ENCODE measurements at places on chromosomes 6 and 20.

- H3K27ac ChIP-seq: peak overlapping the region; percentile 100
- no peak for DNase-seq
- H3K4me3 ChIP-seq: peak overlapping the region; percentile 96
Observed at GRCh38 chr20:45972500-45973183, 639 bp upstream of the ZNF335 start.

DNA sequence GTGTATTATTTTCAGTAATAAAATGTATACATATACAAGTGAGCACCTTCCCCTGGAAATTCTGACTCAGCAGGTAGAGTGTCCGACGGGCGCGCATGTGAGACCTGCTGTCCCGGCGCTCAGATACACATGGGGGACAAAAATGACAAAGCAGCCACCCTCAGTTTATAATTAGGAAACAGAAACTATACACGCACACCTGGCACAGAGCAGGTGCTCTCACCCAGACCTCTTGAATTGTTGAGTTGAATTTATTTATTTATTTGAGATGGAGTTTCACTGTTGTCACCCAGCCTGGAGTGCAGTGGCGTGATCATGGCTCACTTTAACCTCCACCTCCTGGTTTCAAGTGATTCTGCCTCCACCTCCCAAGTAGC is 180.4 kb downstream of the ZDHHC14 start:
- H3K27ac ChIP-seq: no peak overlapping the region
- no peak overlapping the region for H3K4me3 ChIP-seq
- no peaks in the 10 kb centered on the region for H3K27me3 ChIP-seq
- H3K36me3 ChIP-seq: no peaks in the 10 kb centered on the region
- no peak for DNase-seq

GRCh38 chr6:37314487-37315156 is 39.2 kb upstream of the RNF8 start:
- no peak overlapping the region for H3K4me3 ChIP-seq
- no peak overlapping the region for H3K27ac ChIP-seq
- no peaks in the 10 kb centered on the region for H3K27me3 ChIP-seq
- H3K36me3 ChIP-seq: peaks cover 66% of the 10 kb centered on the region
- no peaks in the 10 kb centered on the region for H3K4me1 ChIP-seq

DNA sequence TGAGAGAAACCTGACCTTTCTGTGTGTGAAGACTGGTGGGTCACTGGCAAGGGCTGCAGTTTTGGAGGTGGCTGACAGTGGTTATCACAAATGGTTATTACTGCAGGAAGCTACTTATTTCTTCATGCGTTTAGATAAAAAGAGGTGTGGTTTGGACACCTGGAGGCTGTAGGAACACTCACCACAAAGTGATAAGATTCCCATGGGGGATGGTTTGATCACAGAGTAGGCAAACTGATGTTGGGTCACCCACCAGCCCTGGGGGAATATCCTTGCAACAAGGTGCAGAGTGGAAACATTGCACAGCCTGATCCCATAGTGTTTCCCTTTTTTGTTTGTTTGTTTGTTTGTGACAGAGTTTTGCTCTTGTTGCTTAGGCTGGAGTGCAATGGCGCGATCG is 33.9 kb upstream of the RNGTT start:
- no peak overlapping the region for H3K27ac ChIP-seq
- no peaks in the 10 kb centered on the region for H3K4me1 ChIP-seq
- no peak for DNase-seq

DNA sequence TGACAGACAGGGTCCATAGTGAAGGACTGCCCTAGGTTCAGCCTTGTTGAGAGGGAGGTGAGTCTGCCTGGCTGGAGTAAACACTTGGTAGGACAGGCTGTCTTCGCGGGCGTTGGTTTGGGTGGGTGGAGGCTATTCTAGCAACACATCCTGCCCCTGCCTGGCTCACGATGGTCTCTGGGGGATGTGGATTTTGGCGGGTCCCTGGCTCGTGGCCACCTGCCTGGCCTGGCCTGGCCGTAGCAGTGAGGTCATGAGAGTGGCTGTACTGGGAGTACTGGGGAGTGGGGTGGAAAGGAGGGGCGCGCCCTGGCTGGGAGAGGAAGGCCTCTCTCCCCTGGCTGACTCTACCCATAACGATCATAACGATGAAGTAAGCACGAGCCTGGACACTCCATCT is 30.2 kb upstream of the MRPS18A start:
- H3K36me3 ChIP-seq: no peaks in the 10 kb centered on the region
- H3K27me3 ChIP-seq: no peaks in the 10 kb centered on the region
- H3K27ac ChIP-seq: no peak overlapping the region
- DNase-seq: no peak
- H3K4me1 ChIP-seq: no peaks in the 10 kb centered on the region
